ENCODE measurements at places on chromosomes 5 and 9.

DNA sequence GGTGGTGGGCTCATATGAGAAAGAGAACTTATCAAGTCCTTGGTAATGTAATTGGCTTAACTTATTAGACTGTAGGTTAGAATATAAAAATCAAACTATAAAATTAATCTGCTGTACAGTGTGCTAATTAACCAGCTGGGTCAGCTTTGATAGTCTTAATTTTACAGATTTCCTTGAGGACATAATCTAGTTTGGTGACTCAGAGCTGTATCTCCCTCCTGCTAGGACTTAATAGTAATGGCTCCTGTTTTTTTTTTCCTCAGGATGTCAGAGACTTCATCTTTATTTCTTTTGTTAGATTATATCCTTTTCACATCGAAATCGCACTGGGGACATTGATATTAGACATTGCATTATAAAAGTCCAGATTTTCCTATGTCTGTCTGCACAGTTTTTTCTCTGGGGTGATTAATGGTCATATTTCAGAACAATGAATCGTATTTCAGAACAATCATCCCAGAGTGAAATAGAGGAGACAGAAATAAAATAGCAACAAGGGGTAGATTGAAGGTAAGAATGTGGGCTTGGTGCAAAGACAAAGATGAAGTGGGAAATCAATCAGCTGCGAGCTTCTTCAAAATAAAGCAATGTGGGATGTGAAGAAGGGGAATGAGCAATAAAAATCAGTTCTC, 346.4 kb upstream of the RIOK2 start:
- no peak for DNase-seq

DNA sequence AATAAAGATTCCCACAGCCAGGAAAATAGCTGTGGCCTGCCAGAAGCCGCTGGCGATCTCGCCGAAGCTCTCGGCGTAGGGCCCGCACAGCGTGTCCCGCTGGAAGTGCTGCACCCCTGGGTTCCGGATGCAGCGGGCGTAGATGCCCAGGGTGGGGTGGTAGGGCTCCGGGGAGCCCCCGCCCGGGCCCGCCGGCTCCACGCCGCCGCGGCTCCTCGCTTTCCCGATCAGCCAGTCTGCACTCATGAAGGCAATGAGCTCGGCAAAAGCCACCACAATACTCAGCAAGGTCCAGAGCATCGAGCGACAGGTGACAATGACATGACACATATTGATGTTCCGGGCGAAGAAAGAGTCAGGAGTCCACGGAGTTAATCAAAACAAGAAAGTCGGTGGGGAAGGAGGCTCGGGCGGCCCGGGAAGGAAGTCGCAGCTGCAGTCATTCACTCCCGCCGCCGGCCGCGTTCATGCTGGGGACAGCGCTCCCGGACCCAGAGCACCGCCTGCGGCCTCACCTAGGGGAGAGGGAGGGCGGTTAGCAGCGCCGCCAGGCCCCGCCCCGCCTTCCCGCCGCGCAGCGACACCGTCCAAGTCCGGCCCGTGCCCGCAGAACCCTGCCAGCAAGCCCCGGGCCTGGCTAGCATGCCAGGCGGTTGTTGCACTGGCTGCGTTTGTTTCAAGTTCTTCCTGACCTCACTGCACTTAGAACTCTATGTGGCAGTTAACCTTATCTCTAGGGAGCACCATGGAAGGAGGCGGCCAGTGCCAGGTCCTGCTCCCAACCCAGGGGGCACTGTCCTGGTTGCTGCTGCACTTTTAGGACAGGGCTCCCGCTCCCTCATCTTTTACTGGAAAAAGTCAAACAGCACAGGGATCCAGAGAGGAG, 138.4 kb downstream of the LHFPL2 start:
- no peak for DNase-seq

GRCh38 chr5:38556088-38556598, 303 bp downstream of the LIFR start:
- no peak for DNase-seq

DNA sequence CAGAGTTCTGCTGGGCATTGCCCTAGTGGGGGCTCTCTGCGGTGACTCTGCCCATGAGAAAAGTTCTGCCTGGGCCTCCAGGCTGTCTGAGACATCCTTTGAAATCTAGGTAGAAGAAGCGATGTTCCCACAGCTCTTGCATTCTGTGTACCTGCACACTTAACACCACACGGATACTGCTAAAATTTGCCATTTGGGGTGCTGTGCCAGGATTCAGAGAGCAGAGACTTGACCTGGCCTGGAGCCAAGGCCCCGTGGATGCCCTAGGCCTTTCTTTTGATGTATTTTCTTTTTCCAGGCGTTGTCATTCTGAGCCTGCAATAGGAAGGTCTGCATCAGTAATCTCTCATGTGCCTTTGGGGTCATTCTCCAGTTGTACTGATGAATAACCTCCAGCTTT, 89.3 kb upstream of the IL12B start:
- DNase-seq: no peak

- DNase-seq: no peak
Observed at GRCh38 chr9:13332571-13332970, 53.1 kb upstream of the MPDZ start.

- no peak for DNase-seq
Observed at GRCh38 chr5:117454716-117455212, 880.1 kb upstream of the SEMA6A start.

DNA sequence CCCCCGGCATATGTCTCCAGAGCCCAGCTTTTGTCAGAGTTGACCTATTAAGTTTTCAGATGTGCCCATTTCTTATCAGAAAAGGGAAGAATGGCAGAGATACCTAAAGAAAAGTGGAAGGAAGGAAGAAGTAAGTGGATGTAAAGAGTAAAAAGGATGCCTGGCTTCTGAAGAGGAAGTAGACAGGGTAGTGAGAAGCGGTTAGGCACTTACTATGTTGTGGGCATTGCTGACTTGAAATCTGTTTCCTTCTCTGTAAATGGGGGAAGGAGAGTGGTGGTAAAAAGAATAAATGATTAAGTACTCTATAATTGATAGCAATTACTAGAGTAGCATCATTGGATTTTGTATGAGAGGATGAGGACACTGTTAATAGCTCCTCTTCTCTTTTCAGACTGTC, 9.9 kb downstream of the ANP32B start:
- no peak for DNase-seq

GRCh38 chr9:128782669-128783068, 4.4 kb upstream of the TBC1D13 start:
- no peak for DNase-seq

- DNase-seq: no peak
Observed at GRCh38 chr9:93072383-93072795, 13.9 kb downstream of the SUSD3 start.

GRCh38 chr5:6830643-6831239, 117.5 kb downstream of the TENT4A start:
- no peak for DNase-seq

- DNase-seq: no peak
Observed at GRCh38 chr5:78899922-78900362, 85.2 kb downstream of the ARSB start.

DNA sequence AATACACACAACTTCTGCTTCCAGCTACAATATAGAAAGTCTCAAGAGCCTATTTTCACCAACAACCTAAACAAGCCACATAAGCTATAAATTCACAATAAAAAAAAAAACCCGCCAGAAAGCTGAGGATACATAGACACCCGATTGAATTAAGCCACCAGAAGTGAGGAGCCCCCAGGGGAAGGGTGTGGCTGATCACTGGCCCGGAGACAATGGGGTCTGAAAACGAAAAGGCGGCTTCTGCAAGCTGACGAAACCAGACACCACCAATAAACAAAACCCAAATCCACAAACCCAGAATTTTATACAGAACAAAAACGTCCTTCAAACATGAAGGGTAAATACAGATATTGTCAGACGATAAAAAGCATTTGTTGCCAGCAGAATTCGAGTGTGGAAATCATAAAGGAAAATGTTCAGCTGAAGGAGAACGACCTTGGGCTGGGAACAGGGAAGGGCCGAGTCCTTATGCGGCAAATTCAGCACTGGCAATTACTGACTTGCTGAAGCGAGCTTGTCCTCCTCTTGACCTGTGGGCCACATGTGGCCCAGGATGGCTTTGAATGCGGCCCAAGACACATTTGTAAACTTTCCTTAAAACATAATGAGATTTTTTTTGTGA, 39.6 kb upstream of the CEP72 start:
- no peak for DNase-seq

DNA sequence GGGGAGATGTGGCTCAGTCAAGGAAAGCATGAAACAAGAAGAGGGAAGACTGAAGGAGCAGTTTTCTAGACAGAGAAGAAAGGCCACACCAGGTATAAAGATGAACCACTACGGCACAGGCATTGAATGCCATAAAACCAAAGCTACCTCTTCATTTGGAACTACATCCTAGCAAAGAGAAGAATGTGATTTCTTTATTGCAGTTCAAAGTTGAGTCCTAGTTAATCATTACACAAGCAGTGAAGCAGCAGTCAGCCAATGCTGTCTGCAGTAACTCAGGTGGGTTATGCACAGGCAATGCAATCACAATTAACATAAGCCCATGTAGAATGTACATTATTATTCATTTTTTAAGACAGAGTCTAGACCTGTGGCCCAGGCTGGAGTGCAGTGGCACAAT, 21.7 kb upstream of the PCAT7 start:
- DNase-seq: no peak

- no peak for DNase-seq
Observed at GRCh38 chr5:76291305-76292077, 111.6 kb upstream of the IQGAP2 start.

DNA sequence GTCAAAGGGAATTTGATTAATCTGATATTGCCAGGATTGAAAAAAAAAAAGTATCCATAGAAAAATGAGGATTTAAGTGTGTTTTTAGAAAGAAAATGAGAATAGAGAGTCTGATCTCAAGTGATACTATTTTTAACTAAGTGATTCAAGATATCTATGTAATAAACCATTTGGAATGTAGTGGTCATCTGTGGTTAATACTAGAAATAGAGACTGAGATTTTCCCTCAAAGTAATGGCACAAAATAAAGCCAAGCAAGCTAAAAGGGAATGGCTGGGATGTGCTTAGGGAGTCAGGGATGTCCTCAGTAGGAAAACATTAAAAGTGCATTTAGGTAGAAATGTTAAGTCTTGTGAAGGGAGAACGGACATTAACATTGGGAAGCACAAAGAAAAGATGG, 90.6 kb downstream of the FBXO4 start:
- DNase-seq: no peak

GRCh38 chr9:84671586-84672521, 2.3 kb downstream of the NTRK2 start:
- DNase-seq: no peak

DNA sequence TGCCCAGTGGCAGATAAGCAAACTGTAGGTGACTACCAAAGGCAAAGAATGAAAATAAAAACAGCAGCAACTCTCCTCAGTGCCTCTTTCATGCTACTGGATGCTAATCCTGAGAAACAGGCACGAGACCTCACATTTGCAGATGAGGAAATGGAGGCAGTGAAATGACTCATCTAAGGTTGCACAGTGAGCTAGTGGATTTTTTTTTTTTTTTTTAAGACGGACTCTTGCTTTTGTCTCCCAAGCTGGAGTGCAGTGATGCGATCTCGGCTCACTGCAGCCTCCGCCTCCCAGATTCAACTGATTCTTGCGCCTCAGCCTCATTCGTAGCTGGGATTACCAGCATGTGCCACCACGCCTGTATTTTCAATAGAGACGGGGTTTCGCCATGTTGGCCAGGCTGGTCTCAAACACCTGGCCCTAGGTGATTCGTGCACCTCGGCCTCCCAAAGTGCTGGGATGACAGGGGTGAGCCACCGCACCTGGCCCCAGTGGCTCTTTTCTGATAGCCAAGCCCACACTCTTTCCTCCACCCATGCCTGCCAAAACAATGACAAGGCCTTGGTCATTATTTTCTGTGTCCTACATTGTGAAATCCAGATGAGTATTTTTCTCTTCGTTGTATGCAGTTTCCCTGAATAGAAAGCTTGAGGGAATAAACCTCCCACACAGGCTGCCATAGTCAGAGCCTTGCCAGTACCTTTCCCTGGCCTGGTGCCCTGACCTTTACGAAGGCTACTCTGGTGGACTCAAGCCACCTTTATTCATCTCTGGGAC, 19.2 kb downstream of the DOCK2 start:
- no peak for DNase-seq

GRCh38 chr9:113219969-113220368, 1.1 kb downstream of the FKBP15 start:
- DNase-seq: no peak

- DNase-seq: no peak
Observed at GRCh38 chr5:39167141-39167971, 52.0 kb downstream of the FYB1 start.

DNA sequence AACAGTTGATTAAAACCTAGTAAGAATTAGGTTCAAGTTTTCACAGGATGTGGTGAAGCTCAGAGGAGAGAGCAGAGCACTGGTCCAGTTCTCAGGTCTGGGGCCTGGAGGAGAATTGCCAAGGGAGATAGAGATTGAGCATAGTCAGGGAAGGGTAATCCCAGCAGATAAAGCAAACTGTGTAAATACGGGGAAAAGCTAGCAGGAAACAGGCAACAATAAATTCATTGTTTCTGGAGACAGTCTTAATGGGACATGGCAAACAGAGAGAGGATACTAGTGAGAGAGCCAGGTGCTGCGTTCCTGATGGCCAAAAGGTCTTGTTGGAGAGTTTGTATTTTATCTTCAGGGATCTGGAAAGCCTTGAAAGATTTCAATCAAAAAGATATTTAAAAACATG, 333.0 kb downstream of the PDE4D start:
- DNase-seq: no peak

DNA sequence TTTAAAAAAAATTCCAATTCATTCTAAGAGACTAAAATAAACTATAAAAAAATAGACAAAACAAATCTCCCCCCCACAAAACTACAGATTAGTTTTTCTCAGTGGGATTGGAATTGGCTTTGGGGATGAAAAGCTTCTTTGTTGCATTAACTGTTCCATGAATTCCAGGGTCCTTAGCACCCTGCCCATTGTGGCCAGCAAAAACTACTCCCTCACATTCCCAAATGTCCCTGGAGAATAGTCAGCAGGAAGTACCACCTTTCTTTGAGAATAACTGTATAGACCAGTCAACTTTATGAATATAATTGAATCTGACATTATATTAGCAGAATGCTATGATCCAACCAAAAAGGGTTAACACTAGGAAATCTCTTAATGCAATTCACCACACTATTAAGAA, 147.9 kb downstream of the LPAR1 start:
- no peak for DNase-seq

- no peak for DNase-seq
Observed at GRCh38 chr9:116504893-116505480, 182.1 kb upstream of the TRIM32 start.

- DNase-seq: no peak
Observed at GRCh38 chr5:67160985-67161384, 35.6 kb downstream of the CD180 start.

DNA sequence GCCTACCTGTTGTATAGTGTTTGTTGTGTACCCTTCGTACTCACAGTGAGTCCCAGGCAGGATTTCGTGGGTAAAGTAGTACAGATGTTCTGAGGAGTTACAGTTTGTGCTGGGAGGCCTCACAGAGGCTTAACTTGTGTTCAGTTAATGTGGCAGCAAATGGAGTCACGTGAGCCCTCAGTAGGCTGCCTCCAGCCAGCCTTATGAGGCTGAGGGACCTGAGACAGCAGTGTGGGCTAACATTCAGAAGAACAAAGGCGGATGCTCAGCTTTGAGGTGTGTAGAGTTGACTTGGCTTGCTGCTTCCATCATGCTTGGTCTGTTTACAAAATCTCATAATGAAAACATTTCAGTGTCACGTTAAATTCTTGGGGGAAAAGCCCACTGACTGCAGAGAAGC, 118.1 kb downstream of the TRIO start:
- no peak for DNase-seq

Measured in stimulated activated CD8-positive, alpha-beta memory T cell treated with anti-CD3 and anti-CD28 coated beads, Interleukin-7, amount 100 ng/mL, for 1 hour (primary cell).